Mesothelial cell of epicardium (in vitro differentiated cells): ENCODE measurements at places on chromosomes 1 and 21.

- no peak for DNase-seq
Measured at GRCh38 chr1:2855206-2856065, 53.9 kb upstream of the TTC34 start.

GRCh38 chr1:31755197-31755611 lies 8.9 kb downstream of the ADGRB2 start:
- no peak for DNase-seq

- DNase-seq = no peak
Measured at GRCh38 chr1:117689997-117690625, 84.3 kb downstream of the TENT5C start.

GRCh38 chr1:39677645-39678044 lies 5.7 kb upstream of the NT5C1A start:
- no peak for DNase-seq

GRCh38 chr1:33180226-33180910 lies 1.5 kb downstream of the TRIM62 start:
- DNase-seq = no peak

GRCh38 chr1:220368352-220369265 lies 96.4 kb upstream of the RAB3GAP2 start:
- no peak for DNase-seq

- peak; percentile 19 for DNase-seq
Measured at GRCh38 chr1:223233410-223234169, 90.5 kb upstream of the TLR5 start.

GRCh38 chr1:82919837-82920236 lies 1079.1 kb downstream of the TTLL7 start:
- DNase-seq = no peak

DNA sequence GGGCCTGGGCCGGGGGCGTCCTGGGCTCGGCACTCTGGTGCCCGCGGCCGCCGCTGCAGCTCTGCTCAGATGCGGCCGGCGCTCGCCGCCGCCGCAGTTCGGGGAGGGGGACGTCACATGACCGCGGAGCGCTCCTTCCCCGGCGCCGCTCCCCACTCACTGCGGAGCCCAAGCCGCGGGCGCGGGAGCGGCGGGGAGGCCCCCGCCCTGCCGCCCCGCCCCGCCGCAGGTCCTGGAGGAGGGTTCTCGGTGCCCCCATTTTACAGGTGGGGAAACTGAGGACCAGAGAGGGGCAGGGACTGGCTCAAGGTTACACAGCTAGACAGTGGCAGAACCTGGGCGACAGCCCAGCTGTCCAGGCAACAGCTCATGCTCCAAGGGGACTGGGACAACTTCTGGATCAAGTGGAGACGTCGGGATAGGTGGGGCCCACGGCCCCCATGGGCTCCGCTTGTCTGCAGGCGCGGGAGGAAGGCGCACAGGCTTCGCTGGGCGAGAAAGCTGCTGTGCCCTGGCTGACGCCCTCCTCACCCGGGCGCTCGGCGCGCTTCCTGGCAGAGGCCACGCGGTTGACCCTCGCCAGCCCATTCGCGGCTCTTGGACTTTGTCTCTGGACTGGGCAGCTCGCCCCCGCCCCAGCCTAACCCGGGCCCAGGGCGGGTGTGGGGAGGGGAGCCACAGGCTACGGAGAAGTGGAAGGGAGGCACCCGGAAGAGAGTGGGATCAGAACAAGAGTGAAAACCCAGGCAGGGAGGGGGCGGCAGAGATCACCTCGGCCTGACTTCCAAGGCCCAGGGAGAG lies at the start of gene RAP1GAP:
Gene RAP1GAP (minus strand): TSS at position 100 of the 801 bp plus-strand sequence. CDS start 49,325 bp downstream, outside the sequence.
- DNase-seq = peak; percentile 58

DNA sequence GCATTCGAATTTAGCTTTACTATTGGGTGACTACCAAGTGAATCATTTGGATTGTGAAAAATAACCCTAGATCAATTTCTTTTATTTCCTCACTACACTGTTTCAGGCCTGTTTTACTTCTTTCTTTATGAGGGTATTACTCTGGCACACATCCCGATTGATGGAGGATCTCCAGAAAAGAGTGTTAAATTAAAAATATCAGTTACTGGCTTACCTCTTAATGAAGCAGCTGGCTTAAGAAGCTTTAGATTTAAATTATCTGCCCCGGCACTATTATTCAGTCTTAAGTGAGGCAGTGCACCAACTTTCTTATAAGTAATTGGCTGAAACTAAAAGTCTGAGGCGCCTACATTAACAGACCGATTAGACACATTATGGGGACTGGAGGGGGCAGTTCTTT lies 1097.4 kb downstream of the TTLL7 start:
- DNase-seq = no peak

DNA sequence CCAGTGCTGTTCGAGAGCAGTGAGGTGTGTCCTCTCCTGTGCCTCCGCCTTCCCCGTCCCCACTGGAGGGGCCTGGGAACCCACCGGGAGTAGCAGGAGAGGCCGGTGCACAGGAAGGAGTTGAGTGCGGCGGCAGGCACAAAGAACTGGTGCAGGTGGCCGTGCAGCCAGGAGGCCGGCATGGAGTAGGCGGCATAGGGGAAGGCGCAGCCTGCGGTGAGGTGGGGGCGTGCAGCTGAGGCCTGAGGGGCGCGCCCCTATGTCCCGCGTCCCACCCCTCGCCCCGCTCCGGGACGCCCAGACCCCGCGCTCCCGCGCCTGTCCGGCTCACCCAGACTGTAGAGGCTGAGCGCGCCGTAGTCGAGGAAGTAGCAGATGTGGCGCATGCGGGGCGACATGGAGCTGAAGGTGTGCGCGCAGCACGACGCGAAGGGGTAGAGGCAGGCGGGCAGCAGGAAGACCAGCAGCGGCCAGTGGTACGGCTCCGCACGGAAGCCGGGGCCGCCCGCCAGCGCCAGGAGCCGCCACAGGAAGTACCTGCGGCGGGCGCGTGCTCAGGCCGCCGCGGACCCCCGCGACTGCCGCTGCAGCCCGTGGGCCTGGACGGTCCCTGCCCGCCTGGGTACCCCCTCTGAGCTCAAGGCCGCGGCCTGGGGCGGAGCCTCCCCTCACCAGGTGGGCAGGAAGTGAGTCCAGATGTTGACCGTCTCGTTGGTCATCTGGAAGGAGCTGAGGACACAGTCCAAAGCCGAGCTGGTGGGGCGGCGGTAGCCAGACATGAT lies 2.2 kb downstream of the PAQR6 start:
- no peak for DNase-seq

DNA sequence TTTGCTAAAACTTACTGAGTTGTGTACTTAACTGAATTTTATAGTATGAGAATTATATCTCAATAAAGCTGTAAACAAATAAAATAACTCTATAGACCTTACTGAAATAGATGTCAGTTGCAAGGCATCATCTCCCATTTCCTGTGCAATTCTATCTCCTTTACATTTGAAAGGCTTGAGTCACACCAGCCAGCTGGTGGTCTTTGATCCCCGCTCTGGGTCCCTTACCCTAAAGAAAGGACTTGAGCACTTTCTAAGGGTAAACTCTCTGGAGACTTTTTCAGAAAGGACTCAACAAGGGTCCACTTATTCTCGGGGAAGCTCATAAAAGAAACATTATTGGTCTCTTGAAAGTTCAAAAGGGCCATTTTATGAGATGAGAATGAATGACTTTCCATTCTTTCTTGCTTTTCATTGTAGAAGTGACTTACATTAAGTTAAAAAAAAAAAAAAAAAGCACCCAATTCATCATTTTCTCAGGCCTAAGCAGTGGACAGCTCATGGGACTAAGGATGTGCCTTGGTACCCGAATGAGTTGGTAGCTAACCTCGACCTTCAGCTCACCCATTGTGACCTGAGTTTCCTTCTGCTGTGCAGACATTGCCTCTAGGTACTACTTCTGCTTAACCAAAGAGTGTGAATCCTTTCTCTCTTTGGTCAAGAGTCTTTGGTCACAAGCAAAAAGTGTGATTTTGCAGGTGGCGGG lies 147.0 kb upstream of the COA6 start:
- DNase-seq = no peak

- no peak for DNase-seq
Measured at GRCh38 chr1:204301171-204301957, 58.4 kb downstream of the PLEKHA6 start.

DNA sequence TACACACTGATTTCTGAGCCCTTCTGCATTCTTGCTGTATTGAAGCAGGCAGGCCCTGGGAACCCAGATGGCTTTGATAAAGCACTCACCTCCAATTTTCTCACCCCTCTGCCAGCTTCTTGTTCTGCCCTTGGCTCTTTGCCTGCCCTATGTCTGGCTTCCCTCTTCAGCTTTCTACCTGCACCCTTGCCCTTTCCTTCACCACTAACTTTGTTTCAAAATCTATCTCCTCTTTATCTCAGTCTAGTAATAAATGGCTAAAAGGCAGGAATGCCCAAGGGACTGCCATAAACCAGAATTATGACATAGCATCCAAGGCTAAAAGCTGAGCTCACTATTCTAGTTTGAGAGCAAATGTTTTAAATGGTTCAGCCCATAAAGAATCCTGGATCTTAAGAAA lies 178.7 kb downstream of the TNR start:
- no peak for DNase-seq

DNA sequence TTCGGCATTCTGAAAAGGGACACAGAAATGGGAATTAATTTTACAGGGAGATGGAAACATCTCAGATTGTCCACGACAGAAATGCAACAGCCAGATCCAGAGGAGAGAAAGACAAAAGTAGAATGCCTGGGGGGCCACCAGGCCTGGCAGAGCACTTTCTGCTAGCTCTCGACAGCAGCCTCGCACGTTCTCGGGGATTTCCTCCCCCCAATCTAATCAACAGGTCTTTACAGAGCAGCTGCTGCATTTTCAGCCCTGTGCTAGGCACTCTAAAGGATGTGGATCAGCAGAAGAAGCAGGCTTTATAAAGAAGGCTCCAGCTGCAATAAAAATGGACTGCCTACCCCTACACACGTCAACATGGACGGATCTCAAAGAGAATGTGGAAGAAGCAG lies 10.6 kb downstream of the CSRP1 start:
- DNase-seq = no peak

GRCh38 chr1:219805191-219805590 lies 123.2 kb downstream of the SLC30A10 start:
- no peak for DNase-seq

- no peak for DNase-seq
Measured at GRCh38 chr1:242203262-242203661, 204.4 kb upstream of the MAP1LC3C start.

DNA sequence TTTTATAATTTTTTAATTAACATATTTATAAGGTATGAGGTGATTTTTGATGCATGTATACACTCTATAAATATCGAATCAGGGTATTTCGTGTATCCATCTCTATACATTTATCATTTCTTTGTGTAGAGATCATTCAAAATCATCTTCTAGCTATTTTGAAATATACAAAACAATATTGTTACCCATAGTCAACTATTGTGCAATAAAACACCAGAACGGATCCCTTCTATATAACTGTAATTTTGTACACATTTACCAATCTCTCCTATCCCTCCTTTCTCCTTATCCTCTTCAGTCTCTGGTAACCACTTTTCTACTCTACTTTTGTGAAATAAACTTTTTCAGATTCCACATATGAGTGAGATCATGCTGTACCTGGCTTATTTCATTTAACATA lies 1459.6 kb downstream of the MRPL39 start:
- no peak for DNase-seq

GRCh38 chr1:8097077-8097799 lies 71.1 kb upstream of the ERRFI1 start:
- DNase-seq = no peak

DNA sequence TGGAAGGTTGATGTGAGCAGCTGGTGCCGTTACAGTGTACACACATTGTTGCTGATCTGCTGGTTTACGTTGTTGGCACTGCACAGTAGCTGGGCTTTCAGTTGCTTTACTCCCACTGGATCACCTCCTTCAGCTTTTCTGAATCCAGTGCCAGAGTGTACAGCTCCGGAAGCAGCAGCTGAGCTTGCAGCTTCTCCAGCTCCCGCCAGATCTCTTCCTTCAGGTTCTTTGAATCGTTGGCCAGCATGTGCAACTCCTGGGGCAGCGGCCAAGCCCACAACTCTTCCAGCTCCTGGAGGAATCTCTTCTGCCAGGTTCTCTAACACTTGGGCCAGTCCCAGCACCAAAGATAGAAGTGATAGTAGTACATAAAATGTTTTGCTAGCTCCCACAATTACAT lies 149.7 kb upstream of the RRP15 start:
- no peak for DNase-seq

DNA sequence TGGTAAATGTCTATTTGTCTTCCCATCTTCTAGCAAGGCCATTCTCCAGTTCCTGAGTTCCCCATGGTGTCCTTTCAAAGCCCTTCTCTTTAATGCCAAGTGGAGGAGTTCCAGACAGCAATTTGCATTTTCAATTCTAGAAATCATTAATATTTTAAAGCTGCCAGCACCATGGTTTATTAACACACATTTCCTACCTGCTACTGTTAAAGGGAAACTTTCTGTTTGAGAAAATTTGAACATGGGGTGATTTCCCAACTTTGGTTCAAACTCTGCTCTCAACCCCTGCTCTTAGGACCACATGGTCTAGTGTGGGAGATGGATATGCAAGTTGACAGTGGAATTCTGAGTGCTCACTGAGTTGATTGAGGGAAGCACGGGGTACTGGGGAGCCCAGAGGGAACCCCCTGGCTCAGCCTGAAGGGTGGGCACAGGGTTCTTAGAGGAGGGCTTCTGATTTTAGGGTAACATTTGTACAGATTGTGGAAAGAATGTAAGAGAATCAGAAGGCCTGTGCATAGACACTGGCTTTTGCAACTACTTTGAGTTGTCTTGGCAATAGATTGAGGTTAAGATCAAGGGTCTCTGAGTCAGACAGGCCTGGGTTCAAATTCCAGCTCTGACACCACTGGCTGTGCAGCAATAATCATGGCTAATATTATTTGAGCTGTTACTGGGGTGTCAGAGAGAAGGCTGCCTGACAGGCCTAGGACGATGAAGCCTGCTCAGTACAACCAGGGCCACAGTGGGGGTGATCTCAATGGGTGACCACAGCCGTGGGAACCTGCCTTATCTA lies 97.8 kb downstream of the BEND5 start:
- no peak for DNase-seq

- DNase-seq = no peak
Measured at GRCh38 chr1:184383772-184384323, 3.0 kb upstream of the C1orf21 start.

- DNase-seq = no peak
Measured at GRCh38 chr1:175572932-175573868, 170.2 kb downstream of the TNR start.

- no peak for DNase-seq
Measured at GRCh38 chr1:233599542-233600073, 14.3 kb upstream of the KCNK1 start.

DNA sequence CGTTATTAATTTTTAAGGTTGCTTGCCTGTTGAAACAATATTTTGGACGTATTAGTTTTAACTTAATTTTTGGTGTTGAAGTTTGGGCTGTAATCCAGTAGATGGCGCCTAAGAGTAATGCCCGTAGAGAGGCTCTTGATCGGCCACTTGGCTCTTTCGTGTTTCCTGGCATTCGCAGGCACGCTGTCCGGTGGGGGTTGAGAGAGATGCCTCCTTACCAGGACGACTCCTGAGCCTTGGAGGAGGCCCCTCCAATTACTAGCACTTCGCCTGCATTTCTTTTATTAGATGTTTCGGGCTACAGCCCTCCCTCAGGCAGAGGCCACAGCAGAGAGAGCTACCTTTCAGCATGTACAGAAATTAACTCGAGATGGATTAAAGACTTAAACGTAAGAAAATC lies 12.0 kb downstream of the OR2M4 start:
- no peak for DNase-seq

GRCh38 chr1:112722601-112723510 lies 7.7 kb upstream of the PPM1J start:
- no peak for DNase-seq
